ENCODE measurements at places on chromosomes 1 and 21. TPM values are rescaled to one million over a fixed set of nuclear protein-coding genes. Genes with fewer than 3 reads are reported as not detected.

GRCh38 chr1:49728377-49728776 lies 295.4 kb downstream of the AGBL4 start:
- H3K36me3 ChIP-seq = no peaks in the 10 kb centered on the region
- no peak overlapping the region for H3K27ac ChIP-seq
- H3K4me3 ChIP-seq = no peak overlapping the region
- no peaks in the 10 kb centered on the region for H3K27me3 ChIP-seq

GRCh38 chr1:92743221-92743620 lies 41.7 kb downstream of the EVI5 start:
- H3K4me3 ChIP-seq = no peak overlapping the region
- H3K36me3 ChIP-seq = no peaks in the 10 kb centered on the region
- no peaks in the 10 kb centered on the region for H3K4me1 ChIP-seq
- no peak for DNase-seq
- no peak overlapping the region for H3K27ac ChIP-seq
- no peaks in the 10 kb centered on the region for H3K27me3 ChIP-seq

DNA sequence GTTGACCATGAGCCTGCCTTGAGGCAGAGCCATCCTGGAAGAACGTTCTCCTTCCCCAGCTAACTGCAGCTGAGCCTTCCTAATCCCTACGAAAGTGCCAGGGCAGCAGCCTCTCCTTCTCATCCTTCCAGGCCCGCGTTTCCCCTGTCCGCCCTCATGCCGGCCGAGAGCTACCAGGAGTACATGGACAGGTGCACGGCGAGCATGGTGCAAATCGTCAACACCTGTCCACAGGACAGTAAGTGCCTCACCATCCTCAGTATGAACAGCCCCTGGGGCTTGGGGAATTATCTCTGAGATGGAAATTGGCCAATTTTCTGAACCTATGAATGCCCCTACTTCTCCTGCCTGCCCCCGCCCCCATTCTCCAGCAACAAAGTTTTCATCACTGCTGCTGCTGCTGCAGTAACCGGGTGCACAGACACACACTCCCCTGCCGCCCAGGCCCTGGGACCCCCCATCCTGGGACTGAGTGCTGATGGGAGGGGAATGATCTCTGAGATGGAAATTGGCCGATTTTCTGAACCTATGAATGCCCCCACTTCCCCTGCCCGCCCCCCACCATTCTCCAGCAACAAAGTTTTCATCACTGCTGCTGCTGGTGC lies 39.6 kb downstream of the UBASH3A start:
- no peak overlapping the region for H3K4me3 ChIP-seq
- no peak overlapping the region for H3K27ac ChIP-seq
- H3K27me3 ChIP-seq = no peaks in the 10 kb centered on the region
- H3K4me1 ChIP-seq = no peaks in the 10 kb centered on the region
- DNase-seq = no peak

DNA sequence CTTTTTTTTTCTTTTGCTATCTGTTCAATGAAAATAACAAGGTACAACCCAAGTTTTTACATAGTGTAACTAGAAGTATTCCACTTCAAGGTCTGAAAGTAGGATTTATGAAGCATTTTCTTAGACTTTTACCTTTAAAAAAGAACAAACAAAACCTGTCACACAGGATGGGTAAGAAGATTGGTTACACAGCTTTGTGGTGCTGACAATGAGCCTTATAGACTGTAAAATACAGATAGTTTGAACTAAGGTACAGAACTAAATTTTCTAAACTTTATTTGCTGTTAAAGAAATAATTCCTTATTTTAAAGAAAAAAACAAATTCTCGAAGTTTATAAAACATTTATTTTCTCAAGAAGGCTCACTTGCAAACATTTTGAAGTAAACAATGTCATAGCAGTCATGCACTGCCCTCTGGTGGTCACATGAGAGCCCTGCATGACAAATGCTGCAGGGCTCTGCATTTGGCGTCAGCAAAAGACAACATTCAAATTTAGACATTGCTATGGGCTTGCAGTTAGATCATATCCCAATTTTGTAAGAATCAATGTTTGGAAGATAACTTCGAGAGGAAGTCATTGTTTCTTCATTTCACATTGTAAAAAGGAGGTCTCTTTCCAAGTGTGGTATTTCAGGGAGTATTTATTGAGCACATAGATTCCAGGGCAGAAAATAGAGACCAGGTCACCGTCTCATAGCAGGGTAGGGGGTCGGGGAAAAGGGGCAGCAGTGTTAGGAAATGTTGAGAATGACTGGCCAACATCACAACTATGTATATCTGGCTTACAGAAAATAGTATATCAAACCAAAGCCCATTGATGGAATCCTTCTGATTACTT lies 115.3 kb upstream of the FMN2 start:
- H3K4me3 ChIP-seq = no peak overlapping the region
- no peak overlapping the region for H3K27ac ChIP-seq
- no peaks in the 10 kb centered on the region for H3K36me3 ChIP-seq
- H3K27me3 ChIP-seq = no peaks in the 10 kb centered on the region

DNA sequence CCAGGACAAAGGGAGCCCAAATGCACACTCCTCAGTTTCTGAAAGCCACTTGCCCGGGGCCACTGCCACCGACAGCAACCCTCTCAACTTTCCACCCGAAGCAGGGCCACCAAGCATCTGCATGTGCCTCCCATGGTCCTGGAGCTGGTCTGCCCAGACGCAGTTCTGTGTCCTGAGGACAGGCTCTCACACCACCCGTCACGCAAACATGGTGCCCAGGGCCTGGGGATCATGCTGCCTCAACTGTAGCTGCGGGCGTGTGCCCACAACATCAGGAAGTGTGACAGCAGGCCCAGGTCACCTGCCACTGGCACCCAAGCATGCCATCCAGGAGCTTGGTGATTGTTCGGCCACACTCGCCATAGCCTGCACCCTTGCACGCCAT lies 14.4 kb downstream of the GBP1 start:
- no peak overlapping the region for H3K27ac ChIP-seq
- no peaks in the 10 kb centered on the region for H3K4me1 ChIP-seq
- no peak overlapping the region for H3K4me3 ChIP-seq

ITPKB gene
- total RNA-seq = 44.1 TPM

GRCh38 chr21:46017695-46018094 lies 36.1 kb downstream of the COL6A1 start:
- H3K36me3 ChIP-seq = no peaks in the 10 kb centered on the region
- H3K4me1 ChIP-seq = no peaks in the 10 kb centered on the region
- no peak for DNase-seq
- no peak overlapping the region for H3K4me3 ChIP-seq
- H3K27ac ChIP-seq = no peak overlapping the region

GRCh38 chr1:195738966-195739650 lies 869.1 kb downstream of the KCNT2 start:
- H3K36me3 ChIP-seq = no peaks in the 10 kb centered on the region
- no peak overlapping the region for H3K27ac ChIP-seq
- DNase-seq = no peak
- no peak overlapping the region for H3K4me3 ChIP-seq
- no peaks in the 10 kb centered on the region for H3K4me1 ChIP-seq

HSD3B1 gene
- not detected for total RNA-seq

GRCh38 chr1:107972391-107973180 lies 7.6 kb upstream of the VAV3 start:
- no peaks in the 10 kb centered on the region for H3K27me3 ChIP-seq
- no peak overlapping the region for H3K27ac ChIP-seq
- no peaks in the 10 kb centered on the region for H3K4me1 ChIP-seq
- no peaks in the 10 kb centered on the region for H3K36me3 ChIP-seq
- no peak overlapping the region for H3K4me3 ChIP-seq
- DNase-seq = no peak

SLC6A17 gene
- 0.06 TPM for total RNA-seq

MX2 gene
- total RNA-seq = 23.0 TPM

DNA sequence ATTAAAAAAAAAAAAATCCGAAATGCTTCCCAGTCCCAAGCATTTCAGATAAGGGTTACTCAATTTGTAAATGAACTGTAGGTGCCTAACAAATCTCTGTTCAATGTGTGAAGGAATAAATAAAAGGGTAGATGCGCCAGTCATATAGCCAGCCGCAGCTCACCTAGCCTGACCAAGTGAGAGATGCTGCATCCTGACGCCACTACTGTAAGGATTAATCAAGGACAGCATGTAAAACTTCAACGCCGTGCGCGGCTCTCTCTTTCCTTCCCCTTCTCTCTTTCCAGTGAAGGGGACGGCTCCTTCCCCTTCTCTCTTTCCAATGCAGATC lies 441 bp downstream of the PPT1 start:
- no peak for DNase-seq
- H3K36me3 ChIP-seq = peaks cover 7% of the 10 kb centered on the region
- peak overlapping the region; percentile 78 for H3K4me3 ChIP-seq

- DNase-seq = peak; percentile 72
- H3K36me3 ChIP-seq = no peaks in the 10 kb centered on the region
- peak overlapping the region; percentile 80 for H3K27ac ChIP-seq
- peak overlapping the region; percentile 64 for H3K4me3 ChIP-seq
These were observed 732 bp downstream of the HS2ST1 start for GRCh38 chr1:86914998-86915736.

S100A10 gene
- total RNA-seq = 643 TPM

- H3K36me3 ChIP-seq = no peaks in the 10 kb centered on the region
- H3K27me3 ChIP-seq = no peaks in the 10 kb centered on the region
- H3K4me3 ChIP-seq = no peak overlapping the region
- peak overlapping the region; percentile 70 for H3K27ac ChIP-seq
These were observed 29.5 kb upstream of the ZNF496 start for GRCh38 chr1:247360991-247361731.

- peaks cover 83% of the 10 kb centered on the region for H3K36me3 ChIP-seq
- peaks cover 22% of the 10 kb centered on the region for H3K4me1 ChIP-seq
- DNase-seq = no peak
- H3K27ac ChIP-seq = no peak overlapping the region
- H3K27me3 ChIP-seq = no peaks in the 10 kb centered on the region
- H3K4me3 ChIP-seq = no peak overlapping the region
These were observed 6.1 kb downstream of the GAS5 start for GRCh38 chr1:173861731-173862145.

All from upper lobe of right lung (tissue), 1 donor.